ENCODE measurements at places on chromosomes 3 and 15.

DNA sequence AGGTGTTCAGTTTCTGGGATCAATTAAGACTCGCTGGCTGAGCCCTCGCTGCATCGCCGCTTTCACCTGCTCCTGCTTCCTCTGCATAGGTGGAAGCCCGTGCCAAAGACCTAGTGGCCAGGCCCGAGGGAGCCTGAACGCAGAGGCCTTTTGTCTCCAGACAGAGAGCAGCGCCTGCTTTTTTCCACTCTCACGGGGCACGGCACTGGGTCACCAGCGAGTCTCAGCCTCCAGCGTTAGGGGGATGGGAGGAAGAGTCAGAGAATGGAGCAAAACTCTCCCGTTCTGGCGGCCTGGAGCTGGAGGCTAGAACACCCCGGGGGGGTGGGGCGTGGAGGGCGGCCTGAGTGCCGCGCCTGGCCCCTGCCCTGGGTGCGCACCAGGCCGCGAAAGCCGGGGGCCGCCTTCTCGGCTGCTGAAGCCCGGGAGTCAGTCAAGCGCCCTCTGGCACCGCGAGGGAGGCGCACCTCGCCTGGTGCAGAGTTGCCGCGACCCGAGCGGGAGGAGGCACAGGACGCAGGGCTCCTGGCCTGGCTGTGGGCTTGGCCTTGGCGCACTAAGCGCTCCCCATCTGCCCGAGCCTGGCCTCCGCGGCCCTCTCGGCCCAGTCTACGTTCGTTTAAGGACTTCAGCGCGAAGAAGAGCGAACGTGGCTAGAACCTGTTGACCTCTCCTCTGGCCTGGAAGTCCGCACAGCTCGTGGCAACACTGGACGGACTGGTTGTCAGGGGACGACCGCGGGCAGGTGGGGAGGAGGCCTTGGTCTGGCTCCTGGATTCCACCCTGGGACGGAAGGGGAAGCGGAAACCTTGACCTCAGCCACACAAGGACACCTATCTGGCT lies 21.5 kb downstream of the NR2F2 start:
- DNase-seq = no peak

DNA sequence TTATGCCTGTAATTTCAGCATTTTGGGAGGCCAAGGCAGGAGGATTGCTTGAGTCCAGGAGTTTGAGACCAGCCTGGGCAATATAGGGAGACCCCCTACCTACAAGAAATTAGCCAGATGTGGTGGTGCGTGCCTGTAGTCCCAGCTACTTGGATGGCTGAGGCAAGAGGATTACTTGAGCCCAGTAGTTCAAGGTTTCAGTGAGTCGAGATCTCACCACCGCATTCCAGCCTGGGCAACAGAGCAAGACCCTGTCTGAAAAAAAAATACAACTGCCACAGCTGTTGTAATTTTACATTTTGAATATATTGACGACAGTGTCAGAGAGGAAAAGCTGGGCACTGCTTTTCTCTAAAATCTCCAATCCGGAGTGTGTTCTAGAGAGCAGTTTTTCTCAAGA lies 21.2 kb downstream of the TATDN2 start:
- DNase-seq = no peak

DNA sequence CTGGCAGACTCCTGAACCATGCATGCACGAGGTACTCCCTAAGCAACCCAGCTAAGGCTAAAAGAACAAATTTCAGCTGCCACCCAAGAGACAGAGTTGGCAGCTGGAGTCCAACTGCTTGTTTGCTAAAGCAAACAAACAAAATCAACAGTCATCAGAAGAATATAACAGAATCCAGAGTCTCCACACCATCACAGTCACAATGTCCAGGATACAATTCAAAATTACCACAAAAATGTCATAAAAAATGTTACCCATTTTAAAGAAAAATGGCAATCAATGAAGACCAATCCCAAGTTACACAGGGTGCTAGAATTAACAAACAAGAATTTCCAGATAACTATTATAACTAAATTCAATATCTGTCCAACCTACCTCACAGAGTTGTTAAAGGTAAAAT lies 42.9 kb downstream of the RFTN1 start:
- no peak for DNase-seq

GRCh38 chr3:71662056-71662455 lies 63.1 kb downstream of the EIF4E3 start:
- peak; percentile 34 for DNase-seq

DNA sequence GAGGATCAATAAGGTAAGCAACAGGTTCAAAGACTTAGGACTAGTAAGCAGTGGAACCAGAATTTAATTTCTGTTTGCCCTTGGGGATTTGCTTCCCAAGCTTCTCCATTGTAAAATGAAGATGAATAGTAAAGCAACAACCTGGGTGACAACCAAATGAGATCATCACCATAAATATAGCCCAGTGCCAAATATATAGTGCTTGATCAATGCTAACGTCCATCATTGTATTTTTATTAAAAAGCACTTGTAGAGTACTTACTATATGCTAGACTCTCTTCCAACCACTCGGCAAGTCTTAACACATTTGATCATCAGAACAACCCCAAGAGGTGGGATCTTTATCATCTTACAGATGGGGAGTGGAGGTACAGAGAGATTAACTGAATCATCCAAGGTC lies 51.5 kb upstream of the NMNAT3 start:
- no peak for DNase-seq

All from bronchial epithelial cell (primary cell).